ENCODE measurements at places on chromosomes 5 and 9. TPM values are rescaled to one million over a fixed set of nuclear protein-coding genes. Genes with fewer than 3 reads are reported as not detected.

KIF4B gene
- 0.05 TPM for total RNA-seq

CNTNAP3B gene
- total RNA-seq: 50.2 TPM

ANKRD33B gene
- 4.4 TPM for total RNA-seq

PCDHA9 gene
- 0.90 TPM for total RNA-seq

DNA sequence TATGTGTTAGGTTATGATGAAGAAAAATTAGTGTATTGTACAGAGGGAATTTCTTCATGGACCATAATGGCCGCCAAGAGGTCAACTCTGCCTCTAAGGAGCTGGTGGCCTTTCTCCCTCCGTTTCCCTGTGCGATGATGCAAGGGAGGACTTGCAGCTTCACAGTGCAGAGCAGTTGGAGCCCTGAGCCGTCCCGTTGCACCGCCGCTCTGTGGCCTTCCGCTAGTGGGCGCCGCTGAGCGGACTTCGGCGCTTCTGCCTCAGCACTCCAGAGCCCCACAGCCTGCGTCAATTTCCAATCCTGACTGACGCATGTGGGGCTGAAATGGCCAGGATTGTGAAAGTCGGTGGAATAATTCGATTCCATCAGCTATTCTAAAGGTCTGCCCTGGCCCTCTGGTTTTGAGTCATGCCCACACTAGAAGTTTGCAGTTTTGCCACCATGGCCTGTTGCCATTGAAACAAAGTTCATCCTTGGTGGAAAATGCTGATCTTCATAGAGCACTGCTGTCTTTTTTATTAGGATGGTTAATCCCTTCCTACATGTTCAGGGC lies 22.7 kb upstream of the LECT2 start:
- no peak for DNase-seq

DNA sequence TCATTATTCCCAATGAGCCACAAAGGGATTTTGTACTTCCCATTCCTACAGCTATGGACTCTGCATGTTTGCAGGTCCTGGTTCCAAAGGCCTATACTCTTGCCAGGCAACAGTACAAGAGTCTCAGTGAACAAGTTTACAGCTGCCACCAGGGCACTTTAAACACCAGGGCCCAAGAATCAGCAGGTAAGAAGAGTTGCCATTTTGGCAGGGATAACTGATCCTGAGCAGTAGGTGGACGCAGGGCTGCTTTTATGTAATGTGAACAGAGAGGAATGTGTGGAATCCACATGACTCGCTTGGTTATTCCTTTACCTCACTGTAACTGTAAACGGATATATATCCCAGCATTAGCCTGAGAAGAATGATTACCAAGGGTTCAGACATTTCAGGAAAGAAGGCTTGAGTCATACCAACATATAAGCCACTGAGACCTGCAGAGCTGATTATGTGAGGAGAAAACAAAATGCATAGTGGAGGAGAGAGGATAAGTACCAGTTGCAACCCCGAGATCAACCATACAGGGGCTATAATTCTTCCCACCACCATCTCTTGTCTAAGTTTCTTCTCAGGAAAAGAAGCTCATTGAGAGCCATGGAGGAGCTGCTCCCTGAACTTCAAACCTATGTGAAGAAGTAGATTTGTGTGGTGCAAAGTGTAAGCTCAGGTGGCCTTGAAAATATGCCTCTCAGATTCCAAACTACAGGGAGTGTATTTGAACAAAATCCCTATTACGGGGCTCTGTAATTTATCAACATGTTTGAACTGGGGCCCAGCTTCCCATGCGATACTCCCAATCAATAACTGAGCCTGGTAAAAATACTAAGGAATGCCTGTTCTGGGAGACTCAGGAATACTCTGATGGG lies 24.6 kb downstream of the RAPGEF6 start:
- no peak for DNase-seq

- DNase-seq: no peak
These were observed 930.8 kb upstream of the CDH9 start for GRCh38 chr5:27969157-27969556.

GRCh38 chr9:89225587-89225986 lies 47.0 kb upstream of the SHC3 start:
- DNase-seq: peak; percentile 25

- peak; percentile 11 for DNase-seq
These were observed 38.1 kb downstream of the FAM240B start for GRCh38 chr9:38681747-38682227.

GRCh38 chr5:146390469-146390868 lies 51.8 kb downstream of the POU4F3 start:
- DNase-seq: no peak

GRCh38 chr9:81529556-81530193 lies 159.7 kb downstream of the TLE1 start:
- no peak for DNase-seq

GRCh38 chr9:105887679-105888078 lies 193.3 kb downstream of the TMEM38B start:
- DNase-seq: no peak

DNA sequence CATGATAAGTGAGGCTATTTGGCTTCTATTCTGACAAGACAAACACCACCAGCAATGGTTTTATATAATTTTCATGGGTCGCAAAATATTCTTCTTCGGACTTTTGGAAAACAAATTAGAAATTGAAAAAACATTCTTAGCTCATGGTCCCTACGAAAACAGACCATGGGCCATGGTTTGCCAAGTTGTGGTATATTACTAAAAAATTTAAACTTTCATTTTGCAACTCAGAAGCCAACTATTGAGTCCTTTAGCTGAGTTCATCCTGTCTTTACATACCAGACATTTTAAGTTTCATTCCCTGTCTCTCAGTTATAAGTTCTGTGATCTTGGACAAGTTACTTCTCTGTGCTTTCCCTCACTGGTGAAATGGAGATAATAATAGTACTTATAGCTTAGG lies 198.1 kb downstream of the CSNK1G3 start:
- DNase-seq: no peak
